Daoy (cell line): ENCODE measurements at places on chromosomes 4 and X. TPM values are rescaled to one million over a fixed set of nuclear protein-coding genes. Genes with fewer than 3 reads are reported as not detected.

Gene CRMP1
- total RNA-seq, result 14.1 and 17.1 TPM in 2 replicates

Gene CSAG3
- total RNA-seq, result 0.21 and 2.2 TPM in 2 replicates

Gene OPHN1
- 2.6 and 3.1 TPM in 2 replicates for total RNA-seq

Gene C4orf50
- not detected in 2 replicates for total RNA-seq

Gene DDX53
- total RNA-seq, result 1.3 and 1.7 TPM in 2 replicates

Gene RASL11B
- total RNA-seq, result 1.8 and 2.0 TPM in 2 replicates

Gene NDUFA1
- total RNA-seq, result 71.7 and 83.4 TPM in 2 replicates

Gene PIR
- 42.0 and 44.9 TPM in 2 replicates for total RNA-seq

Gene C4orf54
- total RNA-seq, result 0.17 TPM in 1 of 2 replicates, not detected in the other

Gene EIF4E
- 110 and 126 TPM in 2 replicates for total RNA-seq

Gene TMPRSS11D
- not detected in 2 replicates for total RNA-seq

- DNase-seq, result no peak
Observed at GRCh38 chr4:161448550-161449180, 715.1 kb downstream of the FSTL5 start.

GRCh38 chrX:44829832-44830231, 14.0 kb upstream of the DUSP21 start:
- no peak for DNase-seq

DNA sequence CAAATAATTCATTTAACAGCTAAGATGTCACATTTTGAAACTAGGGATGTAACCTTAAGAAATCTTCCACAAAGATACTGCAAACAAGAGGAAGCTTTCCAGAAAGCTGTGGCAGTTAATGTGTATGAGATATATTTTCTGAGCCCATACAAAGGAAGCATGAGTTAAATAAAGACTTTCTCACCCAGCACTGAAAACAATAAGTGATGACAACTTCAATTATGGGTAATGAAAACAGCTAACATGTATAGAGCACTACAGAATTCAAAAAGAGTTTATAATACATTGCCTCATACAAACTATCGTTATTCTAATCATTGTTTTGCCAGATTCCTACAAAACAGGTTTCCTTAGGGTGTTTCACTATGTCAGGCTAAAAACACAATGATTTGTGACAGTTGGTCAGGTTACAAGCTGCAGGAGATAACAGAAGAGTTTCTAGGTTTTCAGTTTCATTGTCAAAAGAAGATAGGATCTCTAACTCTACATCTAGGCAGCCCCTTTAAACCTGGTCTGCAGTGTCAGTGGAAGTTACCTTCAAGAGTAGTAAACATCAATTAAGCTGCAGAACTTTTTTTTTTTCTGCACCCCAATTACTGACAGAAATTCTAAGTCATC, 618.1 kb upstream of the ADGRL3 start:
- DNase-seq, result no peak

DNA sequence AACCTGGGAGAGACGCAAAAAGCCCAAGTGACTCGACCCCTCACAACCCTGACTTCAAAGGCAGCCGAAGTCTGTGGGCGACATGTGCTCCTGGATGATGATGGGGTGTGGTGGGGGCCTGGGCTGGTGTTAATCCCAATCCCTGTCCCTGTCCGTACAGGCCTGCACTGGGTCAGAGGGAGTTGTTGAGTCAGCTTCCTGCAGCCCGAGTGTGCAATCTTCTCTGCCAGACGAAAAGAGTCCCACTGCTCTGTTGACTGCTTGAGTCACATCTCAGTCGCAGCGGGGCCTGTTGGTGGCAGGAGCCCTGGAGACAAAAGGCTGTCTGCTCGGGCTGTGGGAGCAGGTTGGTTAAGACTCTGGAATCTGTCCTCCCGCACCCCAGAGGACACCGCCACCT, 10.3 kb downstream of the FAM3A start:
- peak; percentile 48 for DNase-seq

GRCh38 chr4:70915036-70915815, 13.1 kb downstream of the MOB1B start:
- peak; percentile 54 for DNase-seq

DNA sequence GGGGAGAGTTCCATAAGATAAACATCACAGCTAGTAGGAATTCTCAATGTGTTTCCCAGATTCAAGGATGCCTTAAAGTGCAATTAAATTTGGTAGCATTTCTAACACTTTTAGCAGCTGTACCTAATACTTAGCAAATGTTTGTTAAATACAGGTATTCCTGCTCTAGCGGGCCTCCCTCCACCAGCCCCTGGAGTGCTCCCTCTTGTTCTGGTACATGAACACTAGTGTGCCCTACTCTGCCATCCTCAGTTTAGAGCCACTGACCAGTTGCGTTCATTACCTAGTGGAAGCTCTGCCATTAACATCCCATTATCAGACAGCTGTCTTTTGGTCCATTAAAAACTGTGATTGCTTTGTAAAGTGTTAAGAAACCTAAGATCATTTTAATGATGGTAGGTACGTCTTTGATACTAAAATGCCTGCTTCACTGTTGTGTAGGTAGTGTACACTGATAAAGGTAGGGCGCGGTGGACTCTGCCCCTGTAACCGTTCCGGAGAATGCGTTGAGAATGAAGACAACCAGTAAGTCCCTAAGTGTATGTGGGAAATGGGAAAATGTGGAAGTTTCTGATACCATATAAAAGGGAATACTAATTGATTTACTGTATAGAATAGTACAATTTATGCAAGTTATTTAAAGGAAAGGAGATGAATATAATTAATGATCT, 21.7 kb downstream of the KIAA0232 start:
- no peak for DNase-seq

GRCh38 chr4:48858130-48858529, 27.2 kb downstream of the OCIAD1 start:
- no peak for DNase-seq

DNA sequence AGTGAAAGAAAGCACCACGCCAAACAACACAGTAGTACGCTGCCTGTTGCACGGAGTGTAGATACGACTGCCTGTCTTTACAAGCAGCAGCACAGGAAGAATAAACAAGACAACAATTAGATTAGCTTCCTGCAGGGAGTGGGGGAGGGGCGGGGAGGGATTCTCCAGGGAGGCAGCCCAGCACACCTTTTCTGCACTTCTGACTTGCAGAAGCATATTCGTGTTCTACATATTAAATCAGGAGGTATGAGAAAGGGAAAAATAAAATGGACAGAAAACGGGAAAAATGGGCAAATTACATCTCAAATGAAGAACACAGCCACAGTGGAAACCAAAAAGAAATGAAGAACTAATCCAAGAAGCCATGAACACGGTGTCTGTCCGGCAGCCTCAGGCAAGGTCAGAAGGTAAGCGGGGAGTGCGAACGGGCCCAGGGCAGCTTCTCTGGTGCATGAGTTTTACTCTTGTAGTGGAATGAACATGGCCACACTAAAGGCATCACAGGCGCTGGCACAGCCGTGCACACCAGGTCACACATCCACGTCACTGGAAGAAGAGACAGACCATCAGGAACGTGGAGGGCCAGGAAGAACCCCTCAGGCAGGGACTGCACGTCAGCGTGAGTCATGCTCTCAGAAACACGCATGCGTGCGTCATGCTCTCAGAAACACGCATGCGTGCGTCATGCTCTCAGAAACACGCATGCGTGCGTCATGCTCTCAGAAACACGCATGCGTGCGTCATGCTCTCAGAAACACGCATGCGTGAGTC, 20.1 kb upstream of the ADRA2C start:
- DNase-seq, result peak; percentile 76

DNA sequence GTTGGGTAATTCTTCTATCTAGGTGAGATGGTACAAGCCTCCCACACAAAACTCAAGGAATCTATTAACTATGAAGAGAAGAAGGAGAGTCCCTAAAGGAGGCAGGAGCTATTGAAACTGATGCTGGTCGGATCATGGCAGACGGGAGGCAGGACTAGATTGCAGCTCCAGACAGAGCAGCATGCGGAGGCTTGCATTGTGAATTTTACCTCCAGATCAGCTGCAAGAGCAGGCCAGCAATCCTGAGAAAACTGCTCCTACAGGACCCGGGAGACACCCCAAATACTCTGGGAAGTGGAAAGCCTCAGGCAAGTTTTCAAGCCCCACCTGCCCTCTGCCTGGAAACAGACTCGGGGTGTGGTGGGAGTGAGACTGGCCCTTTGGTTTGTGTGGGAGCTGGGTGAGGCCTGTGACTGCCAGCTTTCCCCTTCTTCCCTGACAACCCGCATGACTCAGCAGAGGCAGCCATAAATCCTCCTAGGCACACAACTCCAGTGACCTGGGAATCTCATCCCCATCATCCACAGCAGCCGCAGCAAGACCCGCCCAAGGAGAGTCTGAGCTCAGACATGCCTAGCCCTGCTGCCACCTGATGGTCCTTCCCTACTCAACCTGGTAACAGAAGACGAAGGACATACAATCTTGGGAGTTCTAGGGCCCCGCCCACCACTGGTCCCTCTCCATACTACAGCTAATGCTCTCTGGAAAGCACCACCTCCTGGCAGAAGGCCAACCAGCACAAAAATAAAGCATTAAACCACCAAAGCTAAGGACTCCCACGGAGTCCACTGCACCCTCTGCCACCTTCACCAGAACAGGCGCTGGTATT, 30.9 kb downstream of the GATB start:
- DNase-seq, result peak; percentile 69

GRCh38 chr4:133467290-133467947, 318.3 kb downstream of the PCDH10 start:
- DNase-seq, result no peak

DNA sequence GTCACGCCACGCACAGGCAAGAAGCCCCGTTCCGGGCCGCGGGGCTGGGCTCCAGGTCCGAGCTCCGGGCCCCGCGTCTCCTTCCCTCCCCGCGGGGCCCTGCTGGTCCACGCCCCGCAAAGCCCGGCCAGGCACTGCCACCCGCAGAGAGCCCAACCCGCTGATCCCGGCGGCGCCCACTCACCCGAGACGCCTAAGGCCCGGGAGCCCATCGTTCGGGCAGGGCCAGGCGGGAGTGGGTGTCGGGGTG, 870 bp downstream of the PDZD4 start:
- no peak for DNase-seq

DNA sequence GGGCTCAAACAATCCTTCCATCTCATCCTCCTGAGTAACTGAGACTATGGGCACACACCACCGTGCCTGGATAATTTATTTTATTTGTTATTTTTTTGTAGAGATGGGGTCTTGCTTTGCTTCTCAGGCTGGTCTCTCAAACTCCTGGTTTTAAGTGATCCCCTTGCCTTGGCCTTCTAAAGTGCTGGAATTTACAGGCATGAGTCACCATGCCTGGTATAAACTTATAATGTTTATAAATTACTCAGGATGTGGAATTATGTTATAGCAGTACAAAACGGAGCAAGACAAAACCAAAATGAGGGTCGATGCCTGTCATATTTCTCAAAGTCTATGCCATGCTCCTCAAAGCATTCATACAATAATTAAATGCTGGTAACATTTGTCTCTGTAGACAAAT, 29.8 kb upstream of the TEX13C start:
- no peak for DNase-seq

- no peak for DNase-seq
Observed at GRCh38 chr4:167475951-167476350, 241.7 kb upstream of the SPOCK3 start.

GRCh38 chr4:111991163-111991562, 154.1 kb upstream of the FAM241A start:
- no peak for DNase-seq

GRCh38 chr4:3311489-3312171, 18.8 kb downstream of the RGS12 start:
- peak; percentile 22 for DNase-seq

DNA sequence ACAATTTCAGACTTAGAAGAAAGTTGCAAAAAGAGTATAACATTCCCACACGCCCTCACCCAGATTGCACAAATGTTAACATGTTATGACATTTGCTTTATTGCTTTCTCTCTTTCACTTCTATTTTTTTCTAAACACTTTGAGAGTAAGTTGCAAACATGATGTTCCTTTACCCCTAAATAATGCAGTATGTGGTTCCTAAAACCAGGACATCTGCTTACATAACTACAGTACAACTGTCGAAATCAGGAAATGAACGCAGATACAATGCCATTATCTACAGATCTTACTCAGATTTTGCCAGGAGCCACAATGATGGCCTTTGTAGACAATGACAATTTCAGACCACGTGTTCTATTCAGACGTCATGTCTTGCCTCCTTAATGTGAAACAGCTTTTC, 22.4 kb downstream of the SH3TC1 start:
- no peak for DNase-seq

- no peak for DNase-seq
Observed at GRCh38 chr4:143294310-143294709, 42.4 kb upstream of the GAB1 start.

DNA sequence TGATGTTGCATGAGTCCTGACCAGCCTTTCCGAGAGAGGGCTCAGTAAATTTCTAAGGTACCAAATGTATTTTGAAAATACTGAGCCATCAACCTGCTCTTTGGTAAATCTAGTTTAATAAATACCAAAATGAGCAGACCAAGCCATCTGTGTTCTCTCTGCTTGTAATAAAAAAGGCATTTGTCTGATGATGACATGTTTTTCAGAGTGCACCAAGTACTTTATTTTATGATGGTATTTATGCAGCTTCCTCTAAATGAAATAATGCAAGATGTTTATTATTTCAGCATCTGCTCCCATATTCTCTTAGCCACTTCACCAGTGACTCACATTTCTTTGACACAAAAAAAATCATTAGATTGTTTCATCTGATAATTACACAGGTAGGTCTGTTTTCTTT, 700.5 kb downstream of the TRIML1 start:
- no peak for DNase-seq

DNA sequence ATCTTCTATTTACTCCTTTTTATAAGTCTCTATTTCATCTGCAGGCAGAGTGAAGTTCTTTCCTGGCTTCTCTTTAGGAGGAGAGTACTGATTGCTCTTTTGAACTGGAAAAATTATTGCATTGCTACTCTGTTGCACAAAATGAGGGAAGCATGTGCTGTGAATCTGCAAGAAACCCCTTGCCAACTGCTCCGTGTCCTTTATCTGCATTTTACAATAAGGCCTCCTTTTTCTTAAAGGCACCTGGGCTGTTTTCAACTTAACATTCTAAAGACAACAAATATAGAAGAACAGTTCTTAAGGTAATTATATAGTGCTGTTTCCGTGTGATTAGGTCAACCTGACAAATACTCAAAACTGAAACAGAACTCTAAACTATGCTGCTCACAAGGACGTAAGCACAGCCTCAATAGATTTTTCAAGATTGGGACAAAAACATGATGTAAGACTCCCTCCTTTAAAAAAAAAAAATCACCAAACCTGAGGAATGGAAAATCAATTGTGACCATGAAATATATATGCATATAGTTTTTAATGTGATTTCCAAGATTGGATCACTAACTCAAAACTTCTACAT, 716.6 kb upstream of the INTU start:
- DNase-seq, result no peak

DNA sequence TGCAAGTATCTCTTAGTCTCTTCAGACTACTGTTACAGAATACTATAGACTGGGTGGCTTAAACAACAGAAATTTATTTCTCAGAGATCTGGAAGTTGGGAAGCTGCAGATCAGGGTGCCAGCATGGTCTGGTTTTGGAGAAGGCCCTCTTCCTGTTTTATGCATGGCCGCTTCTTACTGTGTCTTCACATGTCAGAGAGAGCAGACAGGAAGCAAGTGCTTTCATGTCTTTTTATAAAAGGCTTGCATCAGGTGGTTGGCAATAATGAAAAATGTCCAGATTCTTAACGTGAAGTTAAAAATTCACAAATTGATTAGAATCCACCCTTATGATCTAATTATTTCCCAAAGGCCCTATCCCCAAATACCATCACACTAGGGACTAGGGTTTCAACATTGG, 284.9 kb downstream of the RPA4 start:
- DNase-seq, result no peak
